Immature natural killer cell (primary cell): ENCODE measurements at places on chromosomes 6 and 20. TPM values are rescaled to one million over a fixed set of nuclear protein-coding genes. Genes with fewer than 3 reads are reported as not detected.
A peak's percentile ranks its signal among the peaks of the same experiment; 100 is the strongest.

Gene CGA
- not detected for polyA plus RNA-seq

Gene CST3
- 60.0 TPM for polyA plus RNA-seq

Gene RSPH3
- 2.0 TPM for polyA plus RNA-seq

Gene VSX1
- polyA plus RNA-seq, result not detected

Gene GABRR2
- polyA plus RNA-seq, result not detected

Gene BANF2
- not detected for polyA plus RNA-seq

Gene KCNQ2
- not detected for polyA plus RNA-seq

Gene POLH
- 16.8 TPM for polyA plus RNA-seq

Gene BPIFA1
- polyA plus RNA-seq, result not detected

Gene HLA-DQA2
- 5.9 TPM for polyA plus RNA-seq

Gene MRPL18
- polyA plus RNA-seq, result 50.4 TPM

Gene TAAR1
- polyA plus RNA-seq, result not detected

Gene PNLDC1
- polyA plus RNA-seq, result not detected

Gene LGSN
- polyA plus RNA-seq, result not detected

Gene DNMT3B
- 0.32 TPM for polyA plus RNA-seq

Gene WFDC2
- polyA plus RNA-seq, result not detected

Gene SPAG4
- polyA plus RNA-seq, result not detected

DNA sequence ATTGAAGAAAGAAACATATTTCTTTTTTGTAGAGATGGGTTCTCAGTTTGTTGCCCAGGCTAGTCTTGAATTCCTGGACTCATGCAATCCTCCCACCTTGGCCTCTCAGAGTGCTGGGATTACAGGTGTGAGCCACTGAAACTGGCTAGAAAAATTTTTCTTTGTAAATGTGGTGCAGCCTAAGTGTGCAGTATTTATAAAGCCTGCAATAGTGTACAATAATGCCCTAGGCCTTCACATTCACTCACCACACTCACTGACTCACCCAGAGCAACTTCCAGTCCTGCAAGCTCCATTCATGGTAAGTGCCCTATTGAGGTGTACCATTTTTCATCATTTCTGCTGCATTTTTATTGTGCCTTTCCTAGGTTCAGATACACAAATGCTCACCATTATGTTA, 31.4 kb downstream of the NHSL1 start:
- no peak for DNase-seq

- no peak for DNase-seq
Observed at GRCh38 chr6:127877231-127877630, 23.6 kb downstream of the THEMIS start.

GRCh38 chr20:1897965-1898464, 2.8 kb downstream of the SIRPA start:
- DNase-seq, result no peak

DNA sequence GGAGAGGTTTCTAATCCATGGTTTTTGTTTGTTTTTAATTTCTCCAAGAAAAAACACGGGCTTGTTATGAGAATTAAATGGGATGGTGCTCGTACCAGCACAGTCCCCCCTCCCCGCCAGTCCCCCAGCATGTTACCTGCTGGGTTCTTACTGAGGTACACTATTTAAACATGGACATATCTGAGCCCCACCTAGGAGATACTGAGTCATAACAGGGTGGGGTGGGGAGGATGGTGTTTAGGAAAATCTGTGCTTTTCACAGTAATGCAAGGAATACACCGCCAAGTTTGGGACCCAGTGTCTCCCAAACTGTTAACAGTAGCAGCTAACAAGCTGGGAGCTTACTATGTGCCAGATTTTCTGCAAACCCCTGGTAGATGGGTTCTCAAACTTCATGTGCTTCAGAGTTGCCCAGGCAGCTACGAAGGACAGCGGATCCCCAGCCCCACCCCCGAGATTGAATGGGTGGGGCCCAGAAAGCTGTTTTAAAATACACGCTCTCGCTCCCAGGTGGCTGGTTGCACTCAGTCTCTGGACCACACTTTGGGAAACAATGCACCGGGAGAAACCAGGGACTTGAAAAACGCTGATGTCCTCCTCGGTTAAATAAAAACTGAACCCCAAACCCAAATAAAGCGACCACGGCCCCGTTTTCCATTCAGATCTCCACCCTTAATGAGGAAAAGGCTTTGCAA, 995 bp downstream of the ZFP64 start:
- DNase-seq, result peak; percentile 21

DNA sequence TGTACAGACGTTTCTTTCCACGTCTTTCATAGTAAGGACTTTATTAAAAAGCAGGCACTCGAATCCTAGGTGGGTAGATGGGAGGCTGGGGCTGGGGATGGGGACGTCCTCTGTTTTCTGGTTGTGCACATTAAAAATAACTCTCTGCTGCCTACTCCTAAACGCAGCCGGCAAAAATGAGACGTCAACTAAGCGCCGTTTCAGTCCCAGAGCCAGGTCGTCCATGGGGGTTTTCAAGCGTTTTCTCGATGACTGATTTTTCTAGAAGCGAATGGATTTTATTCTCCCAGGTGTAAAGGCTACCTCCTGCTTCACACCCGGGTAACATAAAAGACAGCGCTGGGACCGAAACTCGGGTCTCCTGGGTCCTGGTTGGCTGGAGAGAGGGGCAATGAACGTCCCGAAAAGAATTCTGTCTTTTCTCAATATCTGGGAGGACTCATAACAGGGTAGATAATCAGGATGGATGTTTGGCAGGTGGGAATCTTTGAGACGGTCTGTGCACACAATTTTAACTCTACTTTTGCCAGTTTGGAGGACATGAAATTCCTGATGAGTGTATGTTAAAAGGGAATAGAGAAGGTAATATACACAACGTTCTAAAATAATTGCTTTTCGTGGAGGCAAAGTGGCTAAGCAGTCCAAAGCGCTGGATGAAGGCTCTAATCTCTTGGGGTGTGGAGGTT, 25.2 kb downstream of the GPX6 start:
- no peak for DNase-seq

GRCh38 chr6:152099446-152100182, 292.1 kb downstream of the ESR1 start:
- DNase-seq, result no peak

- no peak for DNase-seq
Observed at GRCh38 chr20:19347943-19348456, 135.6 kb downstream of the SLC24A3 start.

DNA sequence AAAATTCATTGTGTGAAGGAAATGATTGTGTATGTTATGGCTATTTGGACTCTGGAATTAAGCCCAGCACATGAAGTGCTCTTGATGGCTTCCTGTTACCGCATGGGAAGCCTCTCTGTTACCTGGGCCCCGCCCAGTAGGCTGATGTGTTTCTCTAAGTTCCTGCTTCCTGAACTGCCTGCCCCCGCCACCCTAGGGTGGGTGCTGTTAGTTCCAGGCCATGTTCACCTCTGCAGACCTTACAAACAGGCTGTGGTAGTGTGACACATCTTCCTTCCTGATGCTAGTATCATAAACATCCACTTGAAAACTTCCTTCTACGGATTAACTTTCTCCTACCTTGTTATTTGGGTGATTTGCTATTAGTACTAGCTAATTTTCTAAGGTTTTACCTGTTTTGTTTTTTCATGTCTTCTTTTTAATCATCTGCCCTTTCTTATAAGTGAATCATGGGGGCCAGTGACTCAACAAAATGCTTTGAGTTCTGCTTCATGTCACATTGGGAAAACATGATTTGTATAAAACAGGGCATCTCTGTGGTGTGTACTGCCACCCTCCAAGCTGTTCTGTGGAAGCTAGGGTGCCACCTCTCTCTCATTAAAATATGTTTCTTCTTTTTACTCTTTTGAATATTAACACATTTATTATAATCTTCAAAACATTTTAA, 40.6 kb downstream of the SH3BGRL2 start:
- no peak for DNase-seq

DNA sequence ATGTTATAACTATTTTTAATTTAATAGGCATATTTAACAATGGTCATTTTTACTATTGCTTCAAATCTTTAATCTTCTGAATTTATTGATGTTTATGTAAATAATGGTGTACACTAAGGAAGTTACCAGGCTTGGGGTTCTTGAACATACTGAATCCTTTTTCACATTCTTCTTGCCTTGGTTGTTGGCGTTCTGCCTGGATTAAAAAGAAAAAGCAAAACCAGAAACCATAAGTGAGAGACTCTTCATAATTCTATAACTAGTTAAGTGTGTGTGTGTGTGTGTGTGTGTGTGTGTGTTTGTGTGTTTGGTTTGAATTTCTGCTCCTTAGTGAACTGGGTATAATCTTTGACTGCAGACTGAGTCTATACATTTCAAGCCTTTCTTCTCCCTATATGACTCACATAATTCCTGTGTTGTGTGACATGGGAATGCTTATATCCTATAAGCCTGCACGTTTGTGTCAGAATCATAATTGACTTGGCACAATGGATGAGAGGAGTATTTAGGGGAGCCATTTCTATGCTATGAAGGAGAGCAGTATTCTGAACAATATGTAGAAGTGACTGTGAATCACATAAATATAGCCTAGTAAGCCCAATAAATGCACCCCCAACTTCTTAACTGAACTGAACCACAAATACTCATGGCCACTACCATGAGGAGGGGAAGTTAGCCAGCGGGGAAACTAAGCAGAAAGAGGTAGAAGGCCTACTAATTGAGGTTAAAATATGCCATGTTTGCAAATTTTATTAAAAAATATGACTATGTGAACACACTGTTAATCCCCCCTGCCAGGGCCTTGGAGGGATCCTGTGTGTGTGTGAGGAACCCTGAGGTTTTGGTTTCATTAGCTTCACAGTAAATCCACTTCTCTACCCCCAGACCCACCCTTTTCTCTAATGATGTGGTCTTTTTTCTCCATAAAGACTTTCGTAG, 425.5 kb downstream of the BCKDHB start:
- no peak for DNase-seq

GRCh38 chr6:156407334-156407733, 369.8 kb upstream of the ARID1B start:
- DNase-seq, result no peak

DNA sequence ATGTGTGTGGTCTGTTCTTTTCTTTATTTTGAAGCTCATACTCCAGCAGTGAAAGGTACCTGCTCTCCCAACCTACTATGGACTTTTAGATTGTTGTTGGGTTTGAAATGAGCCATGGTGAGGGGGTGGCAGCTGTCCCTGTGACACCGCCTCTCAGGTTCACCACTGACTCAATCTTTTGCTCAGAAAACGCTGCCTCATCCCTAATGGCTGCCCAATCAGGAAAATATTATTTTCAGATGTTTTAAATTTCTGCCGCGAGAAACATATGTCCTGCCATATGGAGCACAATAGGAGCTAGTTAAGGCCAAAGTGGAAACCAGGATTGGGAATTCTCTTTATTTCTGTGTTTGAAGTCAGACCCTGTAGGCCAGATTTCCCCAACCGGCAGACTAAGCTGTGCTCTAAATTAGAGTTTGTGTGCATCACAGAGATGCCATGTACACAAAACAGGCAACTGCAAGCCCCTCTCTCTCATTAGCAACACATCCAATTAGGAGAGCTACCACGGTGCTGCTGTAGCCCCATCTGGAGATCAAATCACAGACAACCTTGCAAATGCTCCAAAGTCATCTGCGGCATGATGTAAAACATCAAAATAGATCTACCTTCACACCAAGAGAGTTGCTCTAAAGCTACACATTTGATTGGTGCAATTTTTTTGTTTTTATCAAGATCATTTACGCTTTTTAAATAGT, 144.1 kb upstream of the BACH2 start:
- DNase-seq, result no peak

GRCh38 chr20:54113566-54113965, 43.2 kb upstream of the BCAS1 start:
- DNase-seq, result no peak

DNA sequence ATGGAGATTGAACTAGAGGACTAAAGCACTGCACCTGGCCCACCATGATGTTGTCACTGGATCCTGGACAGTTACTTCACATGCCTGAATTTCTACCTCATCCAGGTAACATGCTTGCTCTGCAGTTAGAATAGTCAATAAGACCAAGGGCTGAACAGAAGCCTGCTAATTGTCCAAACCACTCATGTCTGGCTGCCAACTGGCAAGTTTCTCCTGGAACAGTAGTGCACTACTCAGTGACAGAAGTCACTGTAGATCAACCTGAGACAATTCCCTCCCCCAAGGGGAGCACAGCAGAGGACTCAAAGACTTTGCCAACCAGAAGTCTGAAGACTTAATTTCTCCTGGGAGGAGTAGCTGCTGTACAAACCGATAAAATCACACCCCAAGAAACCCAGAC, 454.6 kb upstream of the MARCKS start:
- no peak for DNase-seq

DNA sequence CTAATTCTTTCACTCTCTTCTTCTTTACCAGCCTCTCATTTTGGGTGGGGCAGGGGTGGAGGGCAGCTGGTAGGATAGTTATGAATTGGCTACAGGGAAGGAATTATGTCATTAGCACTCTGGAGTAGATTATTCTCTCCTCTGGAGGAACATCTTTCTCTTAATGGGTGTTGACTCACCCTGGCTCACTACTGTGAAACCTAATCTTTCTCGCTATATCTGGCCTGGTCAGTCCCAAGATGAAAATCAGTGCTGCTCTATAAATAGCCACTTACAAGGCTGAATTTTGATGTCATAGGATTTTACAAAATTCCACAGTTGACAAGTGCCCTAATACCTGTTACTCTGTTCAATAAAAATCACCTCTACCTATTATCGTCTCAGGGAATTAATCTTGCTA, 151.3 kb downstream of the COL9A1 start:
- DNase-seq, result no peak

DNA sequence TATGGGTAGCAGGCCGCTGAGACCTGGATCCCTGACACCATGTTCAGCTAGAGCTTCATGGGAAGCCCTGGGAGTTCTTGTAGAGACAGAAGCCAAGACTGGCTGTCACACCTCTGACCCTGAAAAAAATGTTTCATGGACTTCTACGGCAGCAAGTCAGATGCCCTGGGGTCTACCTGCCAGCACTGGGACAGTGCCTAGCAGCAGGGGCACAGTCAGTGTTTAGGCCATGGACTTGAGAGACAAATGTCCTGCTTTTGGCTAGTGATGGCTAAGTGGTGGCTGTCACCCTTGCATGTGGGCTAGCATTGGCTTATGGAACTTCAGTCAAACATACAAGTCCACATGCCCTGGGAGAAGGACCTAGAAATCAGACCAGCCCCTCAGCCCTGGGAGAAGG, 41.3 kb upstream of the SSTR4 start:
- no peak for DNase-seq

- DNase-seq, result no peak
Observed at GRCh38 chr6:100103931-100104330, 109.9 kb upstream of the MCHR2 start.

GRCh38 chr6:33126101-33126714, 50.4 kb downstream of the HLA-DPB1 start:
- peak; percentile 35 for DNase-seq

- no peak for DNase-seq
Observed at GRCh38 chr20:48214601-48215000, 429.3 kb upstream of the SULF2 start.

GRCh38 chr6:38173909-38174308, 354.4 kb downstream of the ZFAND3 start:
- DNase-seq, result no peak

GRCh38 chr20:34712525-34713192, 8.5 kb downstream of the TP53INP2 start:
- DNase-seq, result no peak

GRCh38 chr6:143223895-143224294, 163.2 kb downstream of the AIG1 start:
- no peak for DNase-seq
